ENCODE measurements at places on chromosomes 11 and 22.

DNA sequence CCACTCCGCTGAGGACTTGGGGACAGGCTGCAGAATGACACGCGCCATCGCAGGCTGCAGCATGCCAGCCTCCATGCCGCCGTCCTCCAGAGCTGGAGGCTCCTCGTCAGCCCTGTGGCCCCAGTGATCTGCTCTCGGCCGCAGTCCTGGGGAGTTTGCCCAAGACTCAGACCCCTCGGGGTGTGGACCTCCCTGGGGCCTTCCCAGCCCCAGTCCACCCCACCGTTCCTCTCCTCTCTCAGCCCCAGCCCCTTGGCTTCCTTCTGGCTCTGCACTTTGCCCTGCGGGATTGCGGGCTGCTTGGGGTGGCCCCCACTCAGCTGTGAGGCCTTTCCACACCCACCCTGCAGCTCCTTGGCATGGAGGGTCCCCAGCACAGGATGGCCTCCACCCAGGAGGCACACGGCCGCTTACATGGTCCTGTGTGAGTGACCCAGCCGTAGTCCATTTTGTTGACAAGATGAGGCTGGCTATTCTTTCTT lies 414.9 kb downstream of the TBC1D22A start:
- no peak for DNase-seq

DNA sequence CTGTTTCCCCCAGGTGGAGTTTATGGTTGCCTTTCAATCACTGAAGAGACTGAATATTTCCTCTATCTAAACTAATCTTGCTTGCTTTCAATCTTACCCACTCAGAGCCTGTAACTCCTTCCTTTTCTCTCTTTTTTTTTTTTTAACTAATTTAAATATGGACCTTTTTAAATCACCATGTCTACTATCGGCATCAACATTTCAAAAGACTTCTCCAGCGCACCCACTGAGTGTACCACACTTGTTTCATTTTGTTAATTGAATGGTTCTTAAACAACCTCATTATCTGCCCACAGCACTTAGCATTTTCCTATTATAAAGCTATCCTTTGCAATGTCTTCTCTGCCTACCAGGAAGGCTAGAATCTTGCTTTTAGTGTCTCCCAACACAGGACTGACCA lies 1212.5 kb downstream of the LRRC4C start:
- no peak for DNase-seq

GRCh38 chr22:32232191-32232830 lies 22.8 kb downstream of the SLC5A4 start:
- DNase-seq = no peak

GRCh38 chr22:50456466-50457234 lies 18.2 kb downstream of the SBF1 start:
- DNase-seq = no peak

DNA sequence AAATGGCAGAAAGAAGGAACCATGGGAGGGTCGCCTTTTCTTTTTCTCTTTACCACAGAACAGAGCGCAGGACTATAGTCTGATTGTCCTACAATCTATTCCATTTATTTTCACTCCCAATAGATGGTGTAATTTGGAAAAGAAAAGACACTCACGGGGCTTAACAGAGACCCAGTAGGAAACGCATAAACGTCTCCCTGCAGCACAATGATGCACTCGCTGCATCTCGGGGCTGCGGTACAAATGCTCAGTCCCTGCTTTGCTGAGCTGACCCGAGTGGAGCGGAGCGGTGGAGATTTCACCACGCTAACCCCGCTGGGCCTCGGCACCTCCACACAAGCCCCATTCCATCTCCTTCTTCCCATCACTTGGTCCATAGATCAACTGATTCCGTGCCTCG lies 1.5 kb downstream of the FEZ1 start:
- no peak for DNase-seq

- DNase-seq = no peak
These were observed 217.6 kb upstream of the CARD18 start for GRCh38 chr11:105357146-105357545.

GRCh38 chr11:43787824-43788223 lies 92.8 kb upstream of the ALKBH3 start:
- DNase-seq = no peak
